ENCODE measurements at places on chromosomes 1 and 21.
A peak's percentile ranks its signal among the peaks of the same experiment; 100 is the strongest.

- no peak for DNase-seq
Observed at GRCh38 chr1:181656491-181656890, 173.2 kb downstream of the CACNA1E start.

- DNase-seq = no peak
Observed at GRCh38 chr1:24045771-24046170, 65.6 kb upstream of the SRSF10 start.

DNA sequence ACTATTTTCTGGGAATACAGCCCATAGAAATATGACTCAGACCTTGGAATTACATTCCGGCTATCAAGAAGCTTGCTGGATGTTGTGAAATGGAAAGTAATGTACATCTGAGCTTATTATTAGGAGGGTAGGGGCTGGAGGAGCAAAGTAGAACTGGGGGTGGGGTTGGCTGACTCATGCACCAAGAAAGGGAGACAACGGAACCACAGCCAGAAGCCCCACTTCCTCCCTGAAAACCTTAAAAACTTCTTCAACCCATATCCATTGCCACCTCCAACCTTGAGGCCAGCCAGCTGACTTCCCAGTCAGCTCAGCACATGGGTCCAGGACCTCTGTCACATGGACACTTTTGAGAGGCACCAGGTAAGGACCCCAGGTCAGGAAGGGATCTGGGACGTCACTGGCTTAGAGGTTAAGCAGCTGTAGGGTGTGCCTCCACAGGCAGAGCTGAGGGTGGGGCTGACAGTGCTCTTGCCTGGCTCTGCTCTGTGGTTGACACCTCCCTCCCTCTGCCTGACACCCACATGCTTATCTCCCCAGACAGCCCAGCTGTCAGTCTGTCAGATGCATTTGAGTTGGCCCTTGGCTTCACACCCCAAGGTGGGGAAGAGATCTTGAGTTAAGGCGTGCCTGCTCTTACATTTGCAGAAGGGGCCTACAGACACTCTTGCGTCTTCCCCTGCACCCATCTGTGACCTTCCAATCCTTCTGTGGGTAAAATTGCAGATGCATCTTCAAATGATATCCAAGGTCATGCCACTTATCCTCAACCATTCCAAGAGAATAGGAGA, 5.7 kb upstream of the ZNF683 start:
- peak; percentile 97 for DNase-seq

DNA sequence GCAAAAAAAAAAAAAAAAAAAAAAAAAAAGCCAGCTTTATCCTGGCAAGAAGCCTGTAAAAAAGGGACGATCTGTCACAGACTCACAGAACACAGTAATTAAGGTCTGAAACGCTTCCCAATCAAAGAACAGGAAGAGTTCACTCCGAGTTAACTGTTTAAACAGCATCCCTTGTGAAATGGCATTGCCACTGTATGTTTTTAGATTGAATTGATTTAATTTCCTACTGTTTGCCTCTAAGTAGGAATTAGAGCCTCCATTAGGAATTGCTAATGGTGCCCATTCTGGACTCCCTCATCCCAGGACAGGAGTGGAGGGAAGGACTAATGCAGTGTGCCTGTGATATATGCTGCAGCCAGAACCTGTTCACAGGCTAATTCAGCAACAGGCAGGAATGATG, 370.8 kb downstream of the RWDD3 start:
- DNase-seq = no peak

DNA sequence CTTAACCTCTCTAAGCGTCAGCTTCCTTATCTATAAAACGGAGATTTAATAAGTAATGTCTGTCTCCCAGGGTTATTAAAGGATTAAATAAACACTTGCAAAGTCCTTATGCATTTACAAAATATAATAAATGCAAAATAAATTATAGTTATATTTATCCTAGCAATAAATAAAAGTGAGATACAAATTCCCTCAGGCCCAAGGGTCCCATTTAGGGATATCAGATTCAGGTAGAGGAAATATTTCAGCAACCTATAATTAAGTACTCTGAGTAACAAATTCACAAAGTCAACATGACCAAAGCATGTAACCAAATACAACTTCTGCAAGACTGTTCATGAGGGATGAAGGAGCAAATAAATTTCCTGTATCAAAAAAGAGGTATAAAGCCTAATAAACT, 17.9 kb downstream of the NVL start:
- DNase-seq = no peak

- no peak for DNase-seq
Observed at GRCh38 chr1:22829309-22829989, 118.8 kb downstream of the EPHB2 start.

DNA sequence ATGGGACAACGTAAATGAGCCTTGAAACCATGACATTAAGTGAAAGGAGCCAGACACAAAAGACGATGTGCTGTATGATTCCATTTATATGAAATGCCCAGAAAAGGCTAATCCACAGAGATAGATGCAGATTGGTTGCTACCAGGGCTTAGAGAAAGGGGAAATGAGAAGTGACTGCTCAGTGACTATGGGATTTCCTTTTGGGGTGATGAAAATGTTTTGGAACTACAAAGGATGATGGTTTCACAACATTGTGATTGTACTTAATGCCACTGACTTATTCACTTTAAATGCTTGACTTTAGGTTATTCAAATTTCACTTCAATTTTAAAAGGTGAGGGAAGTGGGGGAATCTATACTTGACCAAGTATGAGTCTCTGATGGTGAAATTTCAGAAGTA, 414.3 kb downstream of the SETD4 start:
- DNase-seq = no peak

Data from Jurkat, Clone E6-1 (cell line).